ENCODE measurements at places on chromosomes 7 and 10. TPM values are rescaled to one million over a fixed set of nuclear protein-coding genes. Genes with fewer than 3 reads are reported as not detected.
A peak's percentile ranks its signal among the peaks of the same experiment; 100 is the strongest.

Gene HMX2
- total RNA-seq = not detected

Gene NUTM2B
- 0.43 TPM for total RNA-seq

Gene CUBN
- total RNA-seq = 1.6 TPM

GRCh38 chr7:1678081-1678543, 8.0 kb downstream of the ELFN1 start:
- no peak for DNase-seq

DNA sequence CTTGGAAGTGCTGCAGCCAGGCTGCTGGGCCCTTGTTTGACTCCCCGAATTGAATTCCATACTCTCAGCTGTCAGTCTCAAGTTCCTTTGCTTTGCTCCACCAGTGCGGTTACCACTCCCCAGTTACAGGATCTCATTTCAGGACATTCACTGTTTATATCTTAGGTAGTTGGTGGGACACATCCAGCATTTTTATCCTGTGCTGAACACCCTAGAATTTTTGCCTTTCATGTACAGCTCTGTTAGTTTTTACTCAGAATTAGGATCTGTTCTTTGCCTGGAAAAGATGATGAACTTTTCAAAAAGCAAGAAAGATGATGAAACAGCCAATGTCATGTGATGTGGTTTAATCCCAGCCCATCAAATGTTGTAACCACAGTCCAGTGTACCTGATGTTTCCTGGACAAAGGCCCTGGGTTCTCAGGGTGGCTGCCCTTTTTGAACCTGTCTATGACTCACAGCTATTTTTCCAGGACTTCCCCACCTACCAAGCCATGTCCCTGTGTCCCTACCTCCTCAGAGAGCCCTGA, 149.7 kb downstream of the NOC3L start:
- no peak for DNase-seq

DNA sequence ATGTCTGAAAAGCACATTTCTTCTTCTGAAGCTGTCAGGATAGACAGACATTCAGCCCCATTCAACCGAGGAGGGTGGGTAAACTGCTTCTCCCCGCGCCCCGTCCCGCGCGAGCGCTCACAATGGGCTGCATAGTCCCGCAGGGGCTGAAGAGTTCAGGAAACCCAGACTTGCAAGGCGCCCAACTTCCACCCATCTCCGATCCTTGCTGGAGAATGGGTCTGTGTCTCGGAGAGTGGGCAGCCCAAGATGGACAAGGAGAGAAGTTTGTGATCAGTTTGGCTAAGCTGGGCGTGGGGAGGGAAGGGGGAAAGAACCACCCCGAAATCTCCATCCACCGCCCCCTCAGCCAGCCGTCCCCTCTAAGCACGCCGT, 686 bp downstream of the AASS start:
- DNase-seq = no peak

- no peak for DNase-seq
Measured at GRCh38 chr10:71984126-71984808, 20.1 kb downstream of the CHST3 start.

DNA sequence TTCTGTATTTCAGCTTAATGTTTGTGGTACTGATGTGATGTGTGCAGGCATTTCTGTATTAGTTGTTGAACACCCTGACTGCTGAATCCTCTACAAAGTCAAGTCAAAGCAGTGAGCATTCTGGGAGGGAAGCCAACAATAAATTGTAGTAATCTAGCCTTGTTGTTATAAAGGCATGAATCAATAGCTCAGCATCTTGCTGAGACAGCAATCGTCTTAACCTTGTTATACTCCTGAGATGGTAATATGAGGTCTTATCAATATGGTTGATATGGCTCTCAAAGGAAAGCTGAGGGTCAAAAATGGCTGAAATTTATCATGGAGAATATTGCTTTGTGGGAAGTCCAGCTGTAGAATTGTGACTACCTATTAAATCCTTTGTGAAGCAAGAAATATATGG, 299.4 kb downstream of the DNAJB9 start:
- no peak for DNase-seq

DNA sequence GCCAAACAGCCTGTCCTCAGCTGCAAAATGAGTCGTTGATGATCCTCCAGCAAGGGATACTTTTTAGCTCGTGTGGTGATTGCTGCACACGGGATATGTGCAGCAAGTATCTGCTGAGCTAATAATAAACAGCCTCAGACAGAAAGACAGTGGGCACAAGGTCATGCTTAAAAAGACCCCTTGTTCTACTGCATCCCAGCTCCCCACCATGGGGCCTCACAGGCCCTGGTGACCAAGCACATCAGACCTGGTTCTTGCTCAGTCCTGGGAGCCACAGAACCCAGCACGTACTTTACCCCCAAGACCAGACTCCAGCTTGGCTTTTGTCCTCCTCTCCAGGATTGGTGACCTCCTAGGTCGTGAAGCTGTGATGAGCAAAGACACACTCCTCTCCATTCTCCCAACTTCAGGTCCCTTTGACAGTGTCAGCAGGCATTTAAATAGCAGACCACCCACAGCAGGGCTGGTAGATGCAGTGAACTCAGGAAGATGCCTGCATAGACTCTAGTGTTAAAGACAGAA, 50.5 kb downstream of the EGFR start:
- DNase-seq = no peak

- peak; percentile 10 for DNase-seq
Measured at GRCh38 chr10:91689731-91690168, 56.9 kb upstream of the PPP1R3C start.

- DNase-seq = no peak
Measured at GRCh38 chr10:42596196-42596595, 42.2 kb downstream of the ZNF33B start.

GRCh38 chr7:109529712-109530111, 960.0 kb downstream of the DNAJB9 start:
- DNase-seq = no peak
